ENCODE measurements at places on chromosomes 5 and 9. TPM values are rescaled to one million over a fixed set of nuclear protein-coding genes. Genes with fewer than 3 reads are reported as not detected.

GRCh38 chr9:26418480-26418879, 474.1 kb downstream of the CAAP1 start:
- no peaks in the 10 kb centered on the region for H3K27me3 ChIP-seq
- no peak overlapping the region for H3K4me3 ChIP-seq
- no peaks in the 10 kb centered on the region for H3K4me1 ChIP-seq
- DNase-seq = no peak
- no peaks in the 10 kb centered on the region for H3K36me3 ChIP-seq
- no peak overlapping the region for H3K27ac ChIP-seq

DNA sequence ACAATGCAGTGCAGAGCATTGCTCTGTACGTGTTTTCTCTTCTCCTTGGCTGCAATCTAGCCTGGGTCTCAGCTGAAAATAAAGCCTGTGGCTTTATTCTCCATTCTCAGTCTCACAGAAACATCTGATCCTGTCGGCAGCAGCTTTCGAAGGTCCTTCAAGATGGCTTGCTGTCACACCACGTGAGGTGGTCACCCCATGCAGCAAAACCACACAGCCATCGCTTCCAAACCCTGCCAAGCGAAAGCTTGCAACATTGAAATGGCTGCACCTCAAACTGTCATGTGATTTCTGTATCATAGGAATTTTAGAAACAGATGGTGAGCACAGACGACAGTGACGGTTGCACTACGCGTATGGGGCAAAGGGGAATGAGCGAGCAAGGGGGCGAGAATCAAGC, 98.5 kb upstream of the SMARCA2 start:
- no peaks in the 10 kb centered on the region for H3K27me3 ChIP-seq
- H3K4me1 ChIP-seq = no peaks in the 10 kb centered on the region
- no peaks in the 10 kb centered on the region for H3K36me3 ChIP-seq

CCDC180 gene
- 9.2 TPM for total RNA-seq

DNA sequence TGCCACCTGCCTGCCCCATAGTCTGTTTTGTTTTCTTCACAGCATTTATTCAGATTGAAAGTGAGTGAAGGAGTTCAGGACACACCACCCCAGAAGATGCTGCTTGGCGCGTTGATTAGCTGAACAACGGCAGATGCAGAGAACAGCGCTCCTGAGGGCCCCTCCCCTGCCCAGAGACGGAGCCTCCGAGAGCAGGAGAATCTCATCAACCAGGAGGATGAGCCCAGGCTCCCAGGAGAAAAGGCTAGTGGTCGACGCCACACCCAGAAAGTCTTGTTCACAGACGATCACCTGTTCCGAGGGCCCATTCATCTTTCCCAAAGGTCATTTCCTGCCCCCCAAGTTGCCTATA, 180.4 kb upstream of the PPP1R26 start:
- H3K4me1 ChIP-seq = no peaks in the 10 kb centered on the region
- no peak for DNase-seq
- no peaks in the 10 kb centered on the region for H3K27me3 ChIP-seq
- no peaks in the 10 kb centered on the region for H3K36me3 ChIP-seq

NDST1 gene
- total RNA-seq = 19.5 TPM

- no peaks in the 10 kb centered on the region for H3K4me1 ChIP-seq
- H3K36me3 ChIP-seq = no peaks in the 10 kb centered on the region
- no peak overlapping the region for H3K27ac ChIP-seq
- no peaks in the 10 kb centered on the region for H3K27me3 ChIP-seq
- H3K4me3 ChIP-seq = no peak overlapping the region
Observed at GRCh38 chr9:82334286-82334685, 345.7 kb downstream of the SPATA31D1 start.

DNA sequence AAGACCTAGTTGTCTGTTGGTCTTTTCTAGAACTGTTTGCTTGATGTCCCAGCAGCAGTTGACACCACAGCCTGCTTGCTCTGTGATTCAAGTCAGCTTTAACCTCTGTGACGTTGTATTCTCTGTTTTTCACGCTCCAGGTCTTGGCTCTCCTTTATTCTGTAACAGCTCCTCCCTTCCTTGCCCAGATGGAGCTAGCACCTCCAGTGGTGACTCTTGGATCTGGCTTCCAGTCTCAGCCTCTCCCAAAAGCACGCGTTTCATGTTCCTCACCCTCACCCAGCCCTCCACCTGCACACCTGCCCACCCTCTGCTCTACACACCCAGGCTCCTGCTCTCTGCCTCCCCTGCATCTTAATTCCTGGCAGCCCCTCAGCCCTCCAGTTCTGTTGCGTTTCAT, 50.6 kb downstream of the DMRT1 start:
- H3K36me3 ChIP-seq = no peaks in the 10 kb centered on the region
- no peaks in the 10 kb centered on the region for H3K27me3 ChIP-seq
- H3K4me1 ChIP-seq = no peaks in the 10 kb centered on the region
- no peak overlapping the region for H3K27ac ChIP-seq
- no peak for DNase-seq

PTGER4 gene
- total RNA-seq = 10.2 TPM

- H3K27ac ChIP-seq = peak overlapping the region; percentile 90
- no peaks in the 10 kb centered on the region for H3K36me3 ChIP-seq
Observed at GRCh38 chr9:68500457-68501381, 40.0 kb downstream of the TMEM252 start.

PCAT7 gene
- total RNA-seq = not detected

DNA sequence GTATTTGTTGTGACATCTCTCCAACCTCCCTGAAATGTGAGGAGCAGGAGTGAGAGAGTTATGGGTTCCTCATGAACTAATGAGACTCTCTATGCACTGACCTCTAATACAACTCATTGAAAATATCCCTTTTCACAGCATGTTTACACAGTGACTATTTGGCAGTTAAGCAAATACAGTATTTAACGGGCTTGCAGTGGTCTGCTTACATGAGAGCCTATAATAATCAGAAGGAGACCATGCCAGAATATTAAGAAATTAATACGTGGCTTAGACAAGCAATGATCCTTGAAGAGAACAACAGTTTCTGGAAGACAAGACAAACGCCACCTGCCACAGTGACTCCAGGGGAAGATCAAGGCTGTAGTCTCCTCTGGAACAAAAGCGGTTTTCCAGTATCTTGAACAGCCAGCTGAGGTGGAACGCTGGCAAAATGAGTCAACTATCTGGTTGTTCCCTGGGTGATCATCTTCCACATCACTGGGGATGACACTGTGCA, 424.5 kb downstream of the DMAC1 start:
- H3K27ac ChIP-seq = no peak overlapping the region
- H3K4me1 ChIP-seq = no peaks in the 10 kb centered on the region

DNA sequence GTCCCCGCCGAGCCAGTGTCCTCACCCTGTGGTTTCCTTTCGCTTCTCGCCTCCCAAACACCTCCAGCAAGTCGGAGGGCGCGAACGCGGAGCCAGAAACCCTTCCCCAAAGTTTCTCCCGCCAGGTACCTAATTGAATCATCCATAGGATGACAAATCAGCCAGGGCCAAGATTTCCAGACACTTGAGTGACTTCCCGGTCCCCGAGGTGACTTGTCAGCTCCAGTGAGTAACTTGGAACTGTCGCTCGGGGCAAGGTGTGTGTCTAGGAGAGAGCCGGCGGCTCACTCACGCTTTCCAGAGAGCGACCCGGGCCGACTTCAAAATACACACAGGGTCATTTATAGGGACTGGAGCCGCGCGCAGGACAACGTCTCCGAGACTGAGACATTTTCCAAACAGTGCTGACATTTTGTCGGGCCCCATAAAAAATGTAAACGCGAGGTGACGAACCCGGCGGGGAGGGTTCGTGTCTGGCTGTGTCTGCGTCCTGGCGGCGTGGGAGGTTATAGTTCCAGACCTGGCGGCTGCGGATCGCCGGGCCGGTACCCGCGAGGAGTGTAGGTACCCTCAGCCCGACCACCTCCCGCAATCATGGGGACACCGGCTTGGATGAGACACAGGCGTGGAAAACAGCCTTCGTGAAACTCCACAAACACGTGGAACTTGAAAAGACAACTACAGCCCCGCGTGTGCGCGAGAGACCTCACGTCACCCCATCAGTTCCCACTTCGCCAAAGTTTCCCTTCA, 1.4 kb downstream of the GLIS3 start:
- no peaks in the 10 kb centered on the region for H3K4me1 ChIP-seq
- peak overlapping the region; percentile 95 for H3K27ac ChIP-seq
- H3K36me3 ChIP-seq = no peaks in the 10 kb centered on the region
- no peaks in the 10 kb centered on the region for H3K27me3 ChIP-seq

OR13C9 gene
- not detected for total RNA-seq
